Stimulated activated memory B cell treated with anti-CD40 and anti-IgM and Interleukin-4, amounts not matched to agents 10 μg/mL and 1 μg/mL and 100 μg/mL, for 72 hours (primary cell): ENCODE measurements at places on chromosomes 11 and 22.

DNA sequence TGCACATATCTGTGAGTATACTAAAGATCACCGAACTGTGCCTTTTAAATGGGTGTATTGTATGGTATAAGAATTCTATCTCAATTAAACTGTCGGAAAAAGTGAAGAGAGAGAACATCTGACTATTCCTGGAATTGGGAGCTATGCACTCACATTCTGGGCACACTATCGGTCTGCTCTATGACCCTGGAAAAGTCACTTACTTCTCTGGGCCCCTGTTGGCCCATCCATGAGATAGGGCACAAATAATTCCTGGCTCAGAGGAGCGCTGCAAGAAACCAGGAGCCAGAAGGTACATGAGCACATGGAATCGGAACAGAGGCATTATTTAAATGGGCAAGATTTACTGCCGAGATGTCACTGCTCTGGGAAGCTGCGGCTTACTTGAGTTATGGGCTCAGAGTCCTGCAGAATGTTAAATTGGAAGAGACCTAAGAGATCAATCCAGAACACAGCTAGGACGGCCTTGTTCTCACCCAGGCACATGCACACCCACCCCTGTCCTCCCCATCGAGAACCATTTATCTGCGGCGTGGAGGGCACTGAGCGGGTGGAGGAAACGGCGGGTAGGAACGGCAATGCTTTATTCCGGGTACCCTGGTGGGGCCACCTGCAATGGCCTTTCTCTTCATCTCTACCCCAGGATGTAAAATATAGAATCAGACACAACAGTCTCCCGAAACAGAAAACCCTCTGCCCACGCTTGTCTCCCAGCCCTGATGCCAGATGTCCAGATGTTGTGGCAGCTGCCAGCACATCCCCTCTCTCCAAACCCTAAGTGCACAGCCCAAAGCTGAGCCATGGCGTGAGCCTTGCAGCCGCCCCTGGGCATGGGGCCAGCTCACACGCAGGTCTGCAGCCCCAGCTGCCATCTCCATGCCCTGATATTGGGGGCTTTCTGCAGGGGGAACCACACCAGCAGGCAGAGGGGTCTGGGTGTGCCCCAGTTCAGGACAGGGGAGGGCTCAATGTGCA is 142.4 kb downstream of the DSCAML1 start:
- H3K4me1 ChIP-seq, result no peaks in the 10 kb centered on the region
- H3K36me3 ChIP-seq, result no peaks in the 10 kb centered on the region
- no peak for ATAC-seq
- H3K27me3 ChIP-seq, result peaks cover 8% of the 10 kb centered on the region
- H3K27ac ChIP-seq, result no peak overlapping the region
- no peak overlapping the region for H3K4me3 ChIP-seq

- no peaks in the 10 kb centered on the region for H3K36me3 ChIP-seq
- no peak overlapping the region for H3K27ac ChIP-seq
- no peak overlapping the region for H3K4me3 ChIP-seq
Observed at GRCh38 chr11:120867531-120867930, 156.4 kb upstream of the TBCEL start.

- no peak overlapping the region for H3K4me3 ChIP-seq
- peaks cover 74% of the 10 kb centered on the region for H3K36me3 ChIP-seq
- ATAC-seq, result no peak
- no peaks in the 10 kb centered on the region for H3K27me3 ChIP-seq
- H3K27ac ChIP-seq, result no peak overlapping the region
- peaks cover 8% of the 10 kb centered on the region for H3K4me1 ChIP-seq
Observed at GRCh38 chr11:75796091-75796435, 18.9 kb upstream of the UVRAG start.

DNA sequence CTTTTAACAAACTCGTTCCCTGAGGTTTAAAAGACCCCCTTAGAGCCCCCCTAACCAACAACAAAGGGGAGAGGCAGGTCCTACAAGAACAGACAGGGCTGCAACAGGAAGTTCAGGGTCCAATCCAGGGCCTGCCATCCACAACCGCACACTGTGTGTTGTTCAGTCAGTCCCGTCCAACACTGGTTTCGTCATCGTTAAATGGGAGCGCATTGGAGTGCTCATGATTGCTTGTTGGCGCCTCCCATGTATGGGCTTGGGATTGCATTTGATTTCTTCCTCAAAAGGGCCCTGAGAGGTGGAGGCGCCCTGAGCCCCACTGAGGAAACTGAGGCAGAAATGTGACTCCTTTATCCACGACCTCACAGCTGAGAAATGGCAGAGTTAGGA is 174.1 kb downstream of the MN1 start:
- no peaks in the 10 kb centered on the region for H3K36me3 ChIP-seq
- no peak overlapping the region for H3K4me3 ChIP-seq
- no peaks in the 10 kb centered on the region for H3K4me1 ChIP-seq
- no peaks in the 10 kb centered on the region for H3K27me3 ChIP-seq
- no peak for ATAC-seq

GRCh38 chr22:44988671-44989070 is 21.1 kb downstream of the PHF21B start:
- H3K4me3 ChIP-seq, result no peak overlapping the region
- H3K27me3 ChIP-seq, result peaks cover 13% of the 10 kb centered on the region
- no peaks in the 10 kb centered on the region for H3K4me1 ChIP-seq
- no peak for ATAC-seq

DNA sequence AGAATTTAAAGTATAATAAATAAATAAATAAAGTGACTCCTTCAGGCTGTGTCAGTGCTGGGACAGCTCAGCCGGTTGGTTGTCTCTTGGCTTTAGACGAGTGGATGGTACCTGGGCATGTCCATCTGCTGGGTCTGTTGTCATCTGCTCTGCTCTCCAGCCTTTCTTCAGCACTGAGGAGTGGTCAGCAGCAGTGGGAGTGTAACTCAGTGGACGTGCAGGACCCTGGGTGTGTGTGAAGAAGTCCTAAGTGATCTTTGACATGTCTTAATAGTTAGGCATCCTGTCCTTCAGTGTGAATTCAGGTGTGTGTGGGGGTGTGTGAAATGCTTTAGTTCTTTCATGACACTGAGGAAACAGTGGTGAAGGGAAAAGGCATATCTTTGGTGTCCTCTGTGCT is 24.3 kb downstream of the AMOTL1 start:
- ATAC-seq, result no peak
- H3K27ac ChIP-seq, result no peak overlapping the region
- no peak overlapping the region for H3K4me3 ChIP-seq
- H3K36me3 ChIP-seq, result no peaks in the 10 kb centered on the region
- no peaks in the 10 kb centered on the region for H3K4me1 ChIP-seq

GRCh38 chr11:86052693-86053641 is 15.9 kb downstream of the PICALM start:
- peak overlapping the region; percentile 14 for H3K27ac ChIP-seq
- H3K27me3 ChIP-seq, result no peaks in the 10 kb centered on the region
- ATAC-seq, result no peak
- peaks cover 27% of the 10 kb centered on the region for H3K36me3 ChIP-seq

DNA sequence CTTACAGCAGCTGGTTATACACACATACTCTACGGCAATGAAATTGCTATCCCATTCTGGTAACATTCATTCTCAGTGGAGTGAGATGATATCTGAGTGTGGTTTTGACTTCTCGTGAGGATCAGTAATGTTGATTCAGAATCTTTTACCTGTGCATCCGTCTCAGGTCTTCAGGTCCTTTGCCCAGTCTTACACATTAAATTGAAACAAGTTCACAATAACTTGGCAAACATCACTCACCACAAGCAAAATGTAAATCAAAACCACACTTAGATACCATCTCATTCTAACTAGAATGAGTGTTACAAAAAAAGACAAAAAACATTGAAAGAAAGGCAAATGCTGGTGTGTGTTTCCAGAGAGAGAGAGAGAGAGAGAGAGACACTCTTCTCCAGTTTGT is 14.0 kb downstream of the RGL4 start:
- H3K4me1 ChIP-seq, result peaks cover 33% of the 10 kb centered on the region
- H3K4me3 ChIP-seq, result no peak overlapping the region
- H3K36me3 ChIP-seq, result peaks cover 95% of the 10 kb centered on the region
- no peak for ATAC-seq
- H3K27ac ChIP-seq, result peak overlapping the region; percentile 23
- H3K27me3 ChIP-seq, result no peaks in the 10 kb centered on the region

GRCh38 chr11:11265994-11266606 is 87.0 kb downstream of the CSNK2A3 start:
- no peaks in the 10 kb centered on the region for H3K36me3 ChIP-seq
- H3K27me3 ChIP-seq, result no peaks in the 10 kb centered on the region
- peak overlapping the region; percentile 1 for H3K4me3 ChIP-seq
- H3K27ac ChIP-seq, result peak overlapping the region; percentile 18
- ATAC-seq, result peak; percentile 42

GRCh38 chr11:1846453-1846932 is 6.4 kb upstream of the LSP1 start:
- H3K27me3 ChIP-seq, result no peaks in the 10 kb centered on the region
- H3K4me3 ChIP-seq, result no peak overlapping the region
- ATAC-seq, result no peak
- H3K27ac ChIP-seq, result peak overlapping the region; percentile 99

GRCh38 chr11:126011754-126012153 is 50.9 kb downstream of the CDON start:
- no peaks in the 10 kb centered on the region for H3K36me3 ChIP-seq
- H3K27ac ChIP-seq, result no peak overlapping the region
- peaks cover 17% of the 10 kb centered on the region for H3K27me3 ChIP-seq
- no peak for ATAC-seq

- H3K27me3 ChIP-seq, result no peaks in the 10 kb centered on the region
- no peaks in the 10 kb centered on the region for H3K36me3 ChIP-seq
- no peak for ATAC-seq
- H3K4me3 ChIP-seq, result no peak overlapping the region
- no peaks in the 10 kb centered on the region for H3K4me1 ChIP-seq
Observed at GRCh38 chr11:69560141-69560790, 78.8 kb downstream of the LINC01488 start.

DNA sequence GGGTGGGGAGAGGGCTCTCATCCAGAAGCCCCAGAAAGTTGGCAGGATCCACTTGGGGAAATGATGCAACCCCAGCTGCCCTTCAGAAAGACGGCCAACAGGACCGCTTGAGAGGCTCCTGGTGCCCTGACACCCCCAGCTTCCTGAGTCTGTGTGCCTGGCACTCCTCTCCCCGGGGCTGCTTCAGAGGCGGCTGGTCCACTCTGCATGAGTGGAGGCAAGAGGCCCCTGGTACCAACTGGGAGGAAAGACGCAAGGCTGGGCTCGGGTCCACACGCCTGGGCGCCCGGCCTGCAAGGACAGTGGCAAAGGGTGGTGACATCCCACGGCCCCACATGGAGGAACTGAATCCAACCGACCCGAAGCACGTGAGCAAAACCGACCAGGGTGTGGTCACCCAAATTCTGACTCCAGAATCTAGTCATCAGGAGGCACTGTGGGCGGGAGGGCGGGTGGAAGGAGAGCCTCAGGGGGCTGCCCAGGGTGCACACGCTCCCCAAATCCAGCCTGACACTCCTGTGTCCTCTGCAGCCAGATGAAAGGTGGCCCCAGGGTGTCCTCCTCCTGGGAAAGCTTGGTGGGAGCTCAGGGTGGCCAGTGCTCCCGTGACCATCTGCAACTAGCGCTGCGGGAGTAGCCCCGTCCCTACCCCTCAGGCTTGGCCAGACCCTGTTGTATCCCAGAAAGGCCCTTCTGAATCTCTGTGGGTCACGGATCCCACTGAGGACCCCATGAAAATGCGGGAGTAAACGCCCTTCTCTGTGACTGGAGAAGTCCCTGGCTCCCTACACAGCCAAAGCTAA is 3.7 kb downstream of the RNH1 start:
- no peaks in the 10 kb centered on the region for H3K27me3 ChIP-seq
- peak; percentile 21 for ATAC-seq
- H3K4me3 ChIP-seq, result peak overlapping the region; percentile 98
- peaks cover 43% of the 10 kb centered on the region for H3K36me3 ChIP-seq

GRCh38 chr11:44165432-44165831 is 70.0 kb downstream of the EXT2 start:
- H3K36me3 ChIP-seq, result peaks cover 24% of the 10 kb centered on the region
- no peaks in the 10 kb centered on the region for H3K27me3 ChIP-seq
- H3K27ac ChIP-seq, result no peak overlapping the region
- ATAC-seq, result no peak
- no peak overlapping the region for H3K4me3 ChIP-seq
- H3K4me1 ChIP-seq, result peaks cover 19% of the 10 kb centered on the region

DNA sequence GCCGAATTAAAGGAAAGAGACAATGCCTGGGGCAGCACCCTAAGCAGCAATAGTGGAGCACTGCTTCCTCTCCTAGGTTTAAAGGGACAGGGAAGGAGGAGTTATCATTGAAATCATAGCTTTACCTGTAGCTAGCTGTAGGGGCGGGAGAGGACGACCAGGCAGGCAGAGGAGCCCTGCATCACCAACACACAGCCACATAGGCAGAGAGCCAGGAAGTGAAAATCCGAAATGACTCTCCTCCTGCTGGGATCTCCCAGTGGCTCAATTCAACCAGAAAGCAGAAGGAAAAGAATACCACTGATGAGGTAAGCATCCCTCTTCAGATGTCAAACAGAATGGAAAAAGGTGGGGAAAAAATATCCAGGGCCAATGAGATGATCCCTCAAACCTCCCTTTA is 20.4 kb downstream of the MRGPRX4 start:
- H3K36me3 ChIP-seq, result no peaks in the 10 kb centered on the region
- no peaks in the 10 kb centered on the region for H3K4me1 ChIP-seq
- no peak overlapping the region for H3K27ac ChIP-seq

GRCh38 chr11:62732830-62733229 is 4.5 kb downstream of the TTC9C start:
- no peak overlapping the region for H3K4me3 ChIP-seq
- ATAC-seq, result no peak
- no peaks in the 10 kb centered on the region for H3K27me3 ChIP-seq
- H3K4me1 ChIP-seq, result peaks cover 18% of the 10 kb centered on the region
- no peak overlapping the region for H3K27ac ChIP-seq

DNA sequence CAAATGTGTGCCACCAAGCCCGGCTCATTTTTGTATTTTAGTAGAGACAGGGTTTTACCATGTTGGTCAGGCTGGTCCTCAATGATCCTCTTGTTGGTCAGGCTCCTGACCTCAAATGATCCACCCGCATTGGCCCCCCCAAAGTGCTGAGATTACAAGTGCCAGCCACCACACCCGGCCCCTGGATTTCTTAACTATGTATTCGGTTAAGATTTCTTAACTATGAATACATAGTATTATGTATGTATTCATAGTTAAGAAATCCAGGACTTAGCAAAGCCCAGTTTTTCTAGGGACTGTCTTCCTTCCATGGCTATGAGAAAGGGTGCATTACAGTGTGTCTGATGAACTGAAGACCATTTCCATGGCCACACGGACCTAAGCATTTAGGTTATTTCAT is 1.7 kb downstream of the C11orf91 start:
- no peak overlapping the region for H3K4me3 ChIP-seq
- no peak overlapping the region for H3K27ac ChIP-seq
- H3K36me3 ChIP-seq, result no peaks in the 10 kb centered on the region
- H3K4me1 ChIP-seq, result peaks cover 33% of the 10 kb centered on the region
- no peak for ATAC-seq

DNA sequence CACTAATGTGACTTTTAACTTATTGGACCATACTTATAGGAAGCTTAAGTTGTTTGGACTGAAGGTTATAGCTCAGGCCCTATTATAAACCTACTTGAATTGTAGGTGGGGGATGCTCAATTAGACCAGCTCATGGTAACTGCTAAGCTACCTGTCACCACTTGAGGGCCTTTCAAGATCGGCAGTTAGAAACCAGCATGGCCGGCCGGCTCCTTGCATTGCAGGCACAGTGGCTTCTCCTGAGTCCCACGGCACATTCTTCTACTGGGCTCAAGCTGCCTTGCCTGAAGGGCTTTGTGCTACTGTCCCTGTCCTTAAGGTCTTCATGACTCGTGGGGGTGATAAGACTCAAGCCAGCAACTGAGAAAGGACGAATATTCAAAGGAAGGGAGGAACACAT is 70.8 kb downstream of the TBC1D22A start:
- H3K4me1 ChIP-seq, result peaks cover 62% of the 10 kb centered on the region
- no peak overlapping the region for H3K27ac ChIP-seq
- ATAC-seq, result no peak

GRCh38 chr22:17239156-17239701 is 20.0 kb upstream of the ADA2 start:
- no peaks in the 10 kb centered on the region for H3K36me3 ChIP-seq
- H3K27ac ChIP-seq, result no peak overlapping the region
- H3K27me3 ChIP-seq, result no peaks in the 10 kb centered on the region
- no peak for ATAC-seq
- H3K4me1 ChIP-seq, result peaks cover 51% of the 10 kb centered on the region
